Activated T-cell treated with anti-CD3 and anti-CD28 coated beads for 1 hour (primary cell): ENCODE measurements at places on chromosomes 5 and 9.

DNA sequence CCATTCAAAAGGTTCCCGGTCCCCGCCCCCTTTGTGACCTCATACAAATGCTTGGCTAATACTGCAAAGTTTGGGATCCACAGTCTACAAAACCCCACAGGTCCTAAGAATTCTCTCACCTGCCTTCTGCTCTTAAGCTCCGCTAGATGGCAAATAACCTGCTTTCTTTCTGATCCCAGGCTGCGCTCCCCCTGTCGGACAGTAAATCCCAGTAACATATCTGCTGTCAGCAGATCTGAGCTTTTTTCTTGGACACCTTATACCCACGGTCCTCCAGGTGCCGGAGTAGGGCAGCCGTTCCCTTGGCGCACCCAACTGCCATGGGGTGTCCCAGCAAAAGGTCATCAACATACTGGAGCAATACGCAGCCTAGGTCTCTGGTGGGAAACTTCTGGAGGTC is 39.0 kb upstream of the PPP1R26 start:
- DNase-seq: no peak

DNA sequence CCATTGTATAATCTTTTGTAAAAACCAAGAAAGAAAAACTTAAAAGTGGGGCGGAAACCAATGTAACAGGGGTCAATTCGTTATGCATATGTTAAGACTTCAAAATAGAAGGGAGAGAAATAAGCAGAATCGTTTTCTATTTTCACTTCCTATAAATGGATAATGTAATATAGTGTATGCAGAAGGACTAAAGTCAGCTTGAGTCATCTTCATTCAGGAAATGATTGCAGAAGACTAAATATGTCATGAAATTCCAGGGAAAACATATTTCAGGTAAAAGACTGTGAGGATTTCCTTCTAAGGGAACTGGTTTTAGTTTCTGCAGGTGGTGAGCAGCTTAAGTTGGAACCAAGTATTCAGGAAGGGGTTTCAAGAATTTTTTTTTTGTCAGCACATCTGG is 753.3 kb downstream of the IRX1 start:
- DNase-seq: no peak

GRCh38 chr5:107739661-107740060 is 68.9 kb upstream of the EFNA5 start:
- no peak for DNase-seq

DNA sequence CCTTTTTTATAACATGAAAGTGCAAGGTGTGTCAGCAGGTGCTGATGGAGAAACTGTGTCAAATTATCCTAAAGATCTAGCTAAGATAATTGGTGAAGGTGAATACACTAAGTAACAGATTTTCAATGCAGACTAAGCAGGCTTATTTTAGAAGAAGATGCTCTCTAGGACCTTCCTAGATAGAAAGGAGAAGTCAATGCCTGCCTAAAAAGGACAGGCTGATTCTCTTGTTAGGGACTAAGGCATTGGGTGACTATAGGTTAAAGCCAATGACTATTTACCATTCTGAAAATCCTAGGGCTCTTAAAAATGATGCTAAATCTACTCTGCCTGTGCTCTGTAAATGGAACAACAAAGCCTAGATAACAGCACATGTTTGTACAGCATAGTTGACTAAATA is 1682.4 kb downstream of the MAT2B start:
- no peak for DNase-seq

DNA sequence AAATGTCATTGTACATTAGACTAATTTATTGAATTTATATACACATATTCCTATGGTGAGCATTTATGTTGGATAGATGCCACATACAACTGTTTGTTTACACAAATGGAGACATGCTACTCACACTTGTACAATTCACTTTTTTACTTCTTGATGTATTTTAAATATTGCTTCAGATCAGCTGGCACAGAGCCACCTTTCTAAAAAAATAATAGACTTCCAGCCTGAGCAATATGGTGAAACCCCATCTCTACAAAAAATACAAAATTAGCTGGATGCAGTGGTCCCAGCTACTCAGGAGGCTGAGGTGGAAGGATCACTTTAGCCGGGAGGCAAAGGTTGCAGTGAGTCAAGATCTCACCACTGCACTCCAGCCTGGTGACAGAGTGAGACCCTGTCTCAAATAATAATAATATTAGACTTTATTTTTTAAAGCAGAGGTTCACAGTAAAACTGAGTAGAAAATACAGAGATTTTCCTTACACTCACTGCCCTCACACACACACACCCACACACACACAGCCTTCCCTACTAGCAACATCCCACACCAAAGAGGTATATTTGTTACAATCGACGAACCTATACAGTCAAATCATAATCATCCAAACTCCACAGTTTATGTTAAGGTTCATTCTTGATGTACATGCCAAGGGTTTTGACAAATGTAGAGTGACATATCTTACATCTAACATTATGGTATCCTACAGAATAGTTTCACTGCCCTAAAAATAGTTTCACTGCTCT is 16.5 kb upstream of the ADRB2 start:
- no peak for DNase-seq

GRCh38 chr5:154756868-154757813 is 2.0 kb downstream of the LARP1 start:
- DNase-seq: peak; percentile 36

DNA sequence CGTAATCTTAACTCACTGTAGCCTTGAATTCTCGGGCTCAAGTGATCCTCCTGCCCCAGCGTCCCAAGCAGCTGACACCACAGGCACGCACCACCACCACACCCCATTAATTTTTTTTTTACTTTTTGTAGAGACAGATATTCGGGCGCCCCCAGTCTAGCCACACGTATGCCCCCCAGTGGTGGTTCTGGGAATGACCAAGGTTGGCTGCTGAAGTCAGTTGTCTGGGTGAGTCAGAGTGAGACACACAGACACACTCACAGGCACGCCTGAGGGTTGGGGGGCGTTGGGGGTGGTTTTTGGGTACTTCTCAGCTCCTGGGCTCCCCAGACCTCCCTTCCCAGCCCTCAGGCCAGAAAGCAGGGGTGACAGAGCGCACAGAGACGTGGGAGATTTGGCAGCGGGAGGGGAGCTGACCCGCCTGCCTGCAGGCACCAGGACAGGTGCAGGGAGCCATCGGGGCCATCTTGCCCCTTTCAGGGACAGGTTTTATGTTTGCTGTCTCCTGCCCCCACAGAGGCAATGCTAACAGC is 4.2 kb upstream of the ENTPD8 start:
- peak; percentile 86 for DNase-seq

- DNase-seq: no peak
Measured at GRCh38 chr5:149680810-149681221, 49.3 kb upstream of the PPARGC1B start.

DNA sequence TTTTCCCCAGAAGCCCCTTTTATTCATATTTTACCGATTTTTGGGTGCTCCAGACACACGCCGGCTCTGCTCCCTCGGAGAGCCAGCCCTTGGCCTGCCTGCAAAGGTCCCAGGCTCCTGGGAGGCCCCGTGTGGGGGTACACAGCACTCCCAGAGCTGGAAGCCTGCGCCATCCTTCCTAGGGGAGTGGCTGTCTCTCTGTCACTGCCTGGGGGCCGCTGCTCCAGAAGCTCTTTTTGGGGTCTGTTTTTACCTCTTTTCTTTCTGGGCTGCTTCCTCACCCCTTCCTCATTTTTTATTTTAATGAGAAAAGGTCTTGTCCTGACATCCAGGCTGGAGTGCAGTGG is 119.1 kb upstream of the COL5A1 start:
- no peak for DNase-seq

DNA sequence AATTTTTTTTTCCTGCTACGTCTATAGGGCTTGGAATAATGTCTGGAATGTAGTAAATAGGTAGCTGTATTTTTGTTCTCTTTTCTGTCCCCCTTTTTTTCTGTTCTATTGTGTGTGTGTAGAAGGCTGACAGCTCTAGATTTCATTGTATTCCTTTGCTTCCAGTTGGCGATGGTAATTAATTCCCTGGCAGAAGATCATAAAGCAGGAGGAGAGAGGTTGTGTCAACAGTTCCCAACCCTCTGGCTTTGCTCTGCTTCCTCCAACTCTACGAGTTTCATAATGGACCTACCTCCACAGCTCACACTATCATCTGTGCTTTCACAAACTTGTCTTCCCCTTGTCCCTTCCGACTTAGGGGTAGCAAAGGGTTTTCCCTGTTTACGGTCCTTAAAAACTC is 117.9 kb upstream of the CDH18 start:
- DNase-seq: no peak

GRCh38 chr5:57346328-57346727 is 136.3 kb downstream of the ACTBL2 start:
- no peak for DNase-seq

GRCh38 chr5:12399868-12400267 is 495.6 kb upstream of the CTNND2 start:
- no peak for DNase-seq

- no peak for DNase-seq
Measured at GRCh38 chr9:38018958-38019602, 49.9 kb downstream of the SHB start.

DNA sequence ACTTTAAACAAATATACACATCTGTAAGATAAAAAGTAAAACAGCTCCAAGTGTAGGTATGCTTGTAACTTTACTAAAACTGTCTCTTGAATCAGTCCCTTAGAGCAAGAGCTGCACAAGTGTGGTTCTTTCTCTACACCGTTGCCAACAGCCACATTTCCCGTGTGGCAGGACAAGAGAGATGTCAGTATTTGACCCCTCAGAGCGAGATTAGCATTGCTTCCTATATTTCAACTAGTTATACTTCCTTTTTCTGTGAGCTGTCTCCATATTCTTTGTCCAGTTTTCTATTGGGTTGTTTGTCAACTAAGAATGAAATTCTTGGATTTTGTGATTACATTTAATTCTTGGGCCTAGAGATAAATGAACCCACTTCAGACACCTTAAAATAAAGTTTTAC is 8.0 kb downstream of the PLIN2 start:
- DNase-seq: no peak

GRCh38 chr5:158147227-158147626 is 288.3 kb upstream of the CLINT1 start:
- no peak for DNase-seq

DNA sequence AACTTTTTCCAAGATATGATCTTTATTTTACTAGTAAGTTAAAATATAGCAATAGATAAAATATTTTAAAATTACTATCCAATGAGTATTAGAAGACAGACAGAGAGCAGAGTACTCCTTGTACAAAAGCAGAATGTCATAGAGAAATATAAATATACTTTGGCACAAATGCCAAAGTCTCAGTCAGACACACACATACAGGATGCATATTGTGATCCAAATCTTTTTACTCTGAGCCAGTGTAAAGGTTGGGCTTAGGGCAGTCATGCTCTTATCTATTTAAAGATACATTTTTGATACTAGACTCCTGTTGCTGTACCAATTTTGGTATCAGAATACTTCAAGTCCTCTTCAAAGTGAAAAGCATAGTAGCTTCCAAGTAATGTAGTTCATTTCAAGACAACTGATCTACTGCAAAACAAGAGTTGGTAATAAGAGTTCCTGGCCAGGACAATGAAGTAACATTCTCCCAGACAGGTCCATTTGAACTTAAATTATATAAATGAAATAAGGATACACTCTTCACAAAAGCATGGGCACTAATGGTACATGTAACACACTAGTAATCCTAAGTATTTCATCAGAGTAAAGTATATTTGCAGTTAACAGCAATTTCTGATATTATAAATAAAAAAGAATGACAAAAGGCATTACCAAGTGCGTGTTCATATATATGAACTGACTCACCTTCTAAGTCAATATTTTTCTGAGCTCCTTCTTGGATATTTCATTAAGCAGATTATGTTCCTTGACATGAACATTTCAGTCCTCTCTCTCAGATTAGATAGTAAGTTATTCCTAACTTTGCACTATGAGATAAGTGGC is 10.5 kb downstream of the PFDN1 start:
- DNase-seq: no peak

GRCh38 chr9:77454663-77455062 is 193.5 kb downstream of the GNA14 start:
- no peak for DNase-seq

GRCh38 chr9:128479262-128479661 is 23.5 kb downstream of the ODF2 start:
- no peak for DNase-seq

DNA sequence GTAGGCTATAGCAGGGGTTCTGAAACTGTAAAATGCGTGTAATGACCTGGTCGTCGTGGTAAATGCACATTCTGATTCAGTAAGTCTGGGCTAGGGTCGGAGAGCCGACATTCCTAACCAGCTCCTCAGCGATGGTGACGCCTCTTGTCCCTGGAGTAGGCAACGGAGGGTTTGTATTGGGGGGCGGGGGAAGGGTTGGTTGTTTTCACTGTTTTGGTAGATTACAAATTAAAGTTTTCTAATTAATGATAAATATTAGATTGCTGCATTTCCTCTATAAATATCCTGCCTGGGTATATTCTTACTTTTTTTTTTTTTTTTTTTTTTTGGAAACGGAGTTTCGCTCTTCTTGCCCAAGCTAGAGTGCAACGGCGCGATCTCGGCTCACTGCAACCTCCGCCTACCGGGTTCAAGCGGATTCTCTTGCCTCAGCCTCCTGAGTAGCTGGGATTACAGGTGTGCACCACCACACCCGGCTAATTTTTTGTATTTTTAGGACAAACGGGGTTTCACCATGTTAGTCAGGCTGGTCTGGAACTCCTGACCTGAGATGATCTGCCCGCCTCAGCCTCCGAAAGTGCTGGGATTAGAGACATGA is 566 bp upstream of the ALDH7A1 start:
- no peak for DNase-seq

DNA sequence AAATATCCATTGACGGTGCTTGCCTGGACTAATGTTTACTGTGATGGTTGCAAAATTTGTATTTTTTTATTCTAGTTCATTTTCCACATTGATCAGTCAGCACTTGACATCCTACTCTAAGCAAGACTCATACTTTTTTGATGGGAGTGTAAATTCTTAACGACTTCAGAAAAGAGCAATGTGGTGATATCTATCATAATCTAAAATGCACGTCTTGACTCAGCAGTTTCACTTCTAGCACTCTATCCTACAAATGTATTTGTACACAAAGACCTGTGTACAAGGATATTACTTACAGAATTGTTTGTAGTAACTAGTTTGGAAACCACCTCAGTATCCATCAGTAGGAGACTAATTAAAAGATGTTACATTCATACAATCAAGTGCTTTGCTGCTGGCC is 24.0 kb downstream of the NAA35 start:
- DNase-seq: no peak

DNA sequence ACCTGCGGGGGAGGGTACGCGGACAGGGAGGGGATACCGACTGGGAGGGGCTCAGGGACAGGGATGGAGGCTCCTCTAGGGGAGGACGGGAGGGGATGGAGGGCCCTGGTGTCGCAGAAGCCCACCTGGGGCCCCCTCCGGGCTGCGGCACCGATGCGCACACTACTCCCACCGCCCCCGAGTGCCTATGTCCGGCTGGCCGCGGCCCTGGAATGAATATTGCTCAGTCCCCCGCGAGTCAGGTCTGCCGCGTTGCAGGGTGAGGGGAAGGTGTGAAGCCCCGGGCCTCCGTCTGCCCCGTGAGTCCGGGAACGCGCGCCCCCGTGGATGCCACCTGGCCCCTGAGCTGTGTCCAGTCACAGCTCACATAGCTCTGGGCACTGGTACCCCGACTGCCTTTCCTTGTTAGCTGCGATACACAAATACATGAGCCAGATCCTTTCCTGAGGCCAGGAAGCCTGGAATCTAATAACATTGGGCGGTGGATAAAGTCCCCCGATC is 44.5 kb upstream of the PRSS3 start:
- DNase-seq: no peak
